Calu3 (cell line): ENCODE measurements at places on chromosomes 3 and 15.
A peak's percentile ranks its signal among the peaks of the same experiment; 100 is the strongest.

GRCh38 chr3:35965908-35966307 is 326.6 kb downstream of the ARPP21 start:
- DNase-seq = peak; percentile 7

DNA sequence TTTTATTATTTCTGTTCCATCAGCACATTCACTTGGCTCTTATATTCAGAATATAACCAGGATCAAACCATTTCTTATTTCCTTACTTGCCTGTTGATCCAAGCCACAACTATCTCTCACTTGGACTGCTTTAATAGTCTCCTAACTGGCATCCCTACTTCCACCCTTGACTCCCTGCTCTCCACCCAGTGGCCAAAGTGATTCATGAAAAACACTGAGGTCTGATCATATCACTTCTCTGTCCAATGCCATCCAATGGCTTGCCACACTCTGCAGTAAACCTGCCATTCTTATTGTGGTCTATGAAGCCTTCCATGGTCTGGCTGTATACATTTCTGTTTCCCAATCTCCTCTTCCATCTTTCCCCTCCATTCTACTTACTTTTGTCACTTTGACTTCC is 576.1 kb downstream of the PDCD6IP start:
- DNase-seq = no peak

DNA sequence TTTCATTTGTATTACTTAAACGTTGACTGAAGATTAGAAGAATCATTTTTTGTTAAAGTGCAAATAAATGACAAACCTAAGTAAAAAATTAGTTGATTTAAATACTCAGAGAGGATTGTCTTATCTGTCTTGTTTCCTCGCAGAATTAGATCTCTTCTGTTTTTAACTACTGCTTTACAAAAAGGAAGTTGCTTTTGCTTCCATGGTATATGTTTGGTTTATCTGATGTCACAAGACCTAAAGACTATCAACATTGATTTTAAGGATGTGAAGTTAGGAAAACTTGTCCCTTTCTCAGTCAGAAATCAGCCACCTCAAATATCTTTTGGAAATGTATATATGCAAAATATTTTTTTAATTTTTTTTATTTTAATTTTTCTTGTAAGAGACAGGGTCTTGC is 28.7 kb downstream of the GPR171 start:
- no peak for DNase-seq

DNA sequence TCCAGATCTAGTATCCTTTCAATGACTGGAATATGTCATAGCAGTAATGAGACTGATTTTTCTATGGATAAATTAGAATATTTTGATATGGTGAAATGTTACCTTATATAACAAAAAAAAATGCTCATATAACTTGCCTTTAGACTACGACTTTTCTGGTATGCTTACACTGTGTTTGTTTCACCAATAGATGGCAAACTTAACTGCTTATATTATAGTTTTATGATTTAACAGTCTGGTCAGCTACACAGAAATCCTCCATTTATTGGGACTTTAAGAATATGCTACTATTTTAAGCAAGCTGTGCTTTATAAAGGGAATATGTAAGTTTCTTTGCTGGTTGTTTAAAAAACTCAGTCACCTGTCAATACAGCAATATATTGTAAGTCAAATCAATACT is 205.6 kb downstream of the VGLL3 start:
- DNase-seq = no peak

DNA sequence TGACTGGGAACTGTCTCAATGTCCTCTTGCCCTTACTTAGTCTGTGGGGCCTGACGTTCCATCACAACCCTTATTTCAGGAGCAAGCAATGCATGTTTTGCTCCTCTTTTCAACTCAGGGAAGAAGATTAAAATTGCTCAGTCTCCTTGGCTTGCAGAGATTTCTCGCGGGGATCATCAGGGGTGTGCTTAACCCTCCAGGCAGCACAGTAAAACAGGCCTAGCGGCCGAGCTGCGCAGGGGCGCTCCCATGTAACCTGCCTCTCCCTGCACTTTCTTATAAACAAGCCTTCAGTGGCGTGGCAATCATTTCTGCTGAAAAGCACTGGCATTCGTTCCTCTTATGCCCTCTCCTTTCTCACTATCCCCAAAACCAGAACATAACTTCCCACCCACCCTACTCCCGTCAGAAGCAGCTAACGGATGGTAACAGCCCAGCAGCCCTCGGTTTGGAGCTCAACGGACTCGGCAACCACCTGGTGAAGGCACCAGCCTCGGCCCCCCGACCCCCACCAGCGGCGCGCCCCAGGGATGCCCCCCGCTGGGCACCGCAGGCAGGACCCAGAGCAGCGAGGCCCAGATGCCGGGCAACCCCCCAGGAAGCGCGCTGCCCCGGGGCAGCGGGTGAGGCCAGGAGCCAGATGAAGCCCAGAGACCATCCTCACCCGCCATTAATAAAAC is 1.1 kb downstream of the MCF2L2 start:
- no peak for DNase-seq

DNA sequence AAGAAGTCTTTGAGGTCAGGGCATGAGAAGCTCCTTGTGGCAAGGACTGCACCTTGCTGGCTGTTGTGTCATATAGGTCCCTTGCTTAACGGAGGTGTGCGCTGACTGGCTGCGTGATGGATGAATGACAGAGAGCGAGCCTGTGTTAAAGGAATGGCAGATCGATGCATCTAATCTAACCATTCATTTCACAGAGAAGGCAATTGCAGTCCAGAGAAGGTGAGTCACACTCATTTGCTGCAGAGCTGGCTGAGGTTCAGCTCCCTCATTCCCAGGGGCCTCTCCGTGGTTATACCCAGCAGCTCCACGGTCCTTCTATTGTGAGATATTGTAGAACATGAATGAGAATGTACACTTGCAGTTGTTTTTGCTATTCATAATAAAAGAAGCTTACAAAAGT is 289.3 kb downstream of the EPHB1 start:
- DNase-seq = peak; percentile 50

DNA sequence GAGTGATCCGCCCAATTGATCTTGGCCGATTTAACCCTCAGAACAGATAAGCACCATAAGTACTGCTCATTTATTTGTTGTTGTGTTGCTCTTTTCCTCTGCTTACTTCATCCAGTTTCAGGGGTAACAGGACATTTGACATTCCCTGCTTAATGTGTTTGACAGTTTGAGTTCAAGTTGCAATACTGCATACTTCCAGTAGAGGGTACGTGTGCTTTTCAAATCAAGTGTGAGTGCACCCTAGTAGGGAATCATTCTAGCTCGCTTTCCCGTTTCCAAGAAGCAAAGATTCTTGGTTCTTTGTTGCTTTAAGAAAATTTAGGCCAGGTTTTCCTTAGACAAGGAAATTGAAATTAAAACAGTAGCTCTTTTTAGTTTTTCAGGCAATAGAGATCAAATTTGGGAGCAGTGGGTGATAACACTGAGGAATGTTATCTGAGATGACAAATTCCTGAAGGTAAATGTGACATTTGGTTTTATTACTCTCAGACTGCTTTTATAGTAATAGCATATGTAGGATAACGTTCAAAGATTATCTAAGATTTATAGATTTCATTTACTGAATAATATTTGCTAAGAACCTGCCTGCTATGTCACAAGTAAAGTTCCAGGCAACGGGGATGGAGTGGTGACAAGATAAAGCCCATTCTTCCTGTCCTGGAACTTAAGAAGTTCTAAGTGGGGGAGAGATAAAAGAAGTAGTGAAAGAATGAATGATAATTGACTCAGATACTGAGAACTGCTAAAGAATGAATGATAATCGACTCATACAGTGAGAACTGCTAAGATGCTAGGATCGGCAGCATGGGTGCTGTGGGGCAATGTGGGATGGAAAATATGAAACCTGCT is 73.3 kb downstream of the SYNPR start:
- peak; percentile 10 for DNase-seq

GRCh38 chr15:57537072-57537471 is 54.6 kb upstream of the MYZAP start:
- no peak for DNase-seq

DNA sequence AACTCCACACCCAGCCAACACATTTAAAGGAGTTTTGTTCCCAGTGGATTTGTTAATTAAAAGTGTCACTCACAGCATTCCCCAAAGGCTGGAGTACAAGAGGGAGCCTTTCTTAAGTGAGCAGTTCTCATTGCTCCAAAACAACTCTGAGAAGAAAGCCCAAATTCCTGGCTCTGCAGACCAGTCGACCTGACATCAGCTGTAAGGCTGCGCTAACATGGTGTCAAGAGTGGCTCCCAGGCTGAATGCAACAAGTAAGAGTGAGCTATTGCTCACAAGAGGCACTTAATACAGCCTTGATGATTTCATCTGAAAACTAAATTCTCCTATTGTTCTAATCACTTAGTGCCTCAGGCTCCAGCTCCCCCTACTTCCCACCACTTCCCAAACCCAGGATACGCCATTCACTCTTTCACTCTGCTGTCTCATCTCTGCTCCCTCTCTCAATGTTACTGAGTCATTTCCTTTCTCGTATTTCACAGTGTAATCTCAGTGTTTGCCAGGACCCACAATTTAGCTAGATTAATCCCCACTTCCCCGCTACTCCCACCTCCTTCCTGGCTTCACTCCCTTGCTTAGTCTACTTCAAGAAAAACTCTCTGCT is 81.8 kb downstream of the WWTR1 start:
- peak; percentile 61 for DNase-seq

- DNase-seq = no peak
Measured at GRCh38 chr3:52345521-52346109, 29.5 kb downstream of the DNAH1 start.

DNA sequence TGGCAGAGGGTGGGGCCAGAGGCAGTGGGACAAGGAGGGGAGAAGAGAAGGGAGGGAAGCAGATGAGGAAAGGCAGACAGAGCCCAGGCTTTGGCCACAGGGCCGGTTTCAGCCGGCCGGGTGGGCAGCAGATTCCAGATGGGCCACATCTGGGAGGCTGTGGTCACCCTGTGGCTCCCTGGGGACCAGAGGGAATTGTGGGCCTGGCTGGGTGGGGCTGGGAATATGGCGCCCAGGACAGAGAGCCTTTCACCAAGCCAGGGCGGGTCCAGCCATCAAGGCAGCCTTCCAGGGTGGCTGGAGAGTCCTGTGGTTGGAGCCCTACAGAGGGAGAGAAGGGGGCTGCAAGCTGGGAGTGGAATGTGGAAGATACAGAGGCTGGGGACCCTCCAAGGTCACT is 18.9 kb downstream of the PTH1R start:
- DNase-seq = no peak

DNA sequence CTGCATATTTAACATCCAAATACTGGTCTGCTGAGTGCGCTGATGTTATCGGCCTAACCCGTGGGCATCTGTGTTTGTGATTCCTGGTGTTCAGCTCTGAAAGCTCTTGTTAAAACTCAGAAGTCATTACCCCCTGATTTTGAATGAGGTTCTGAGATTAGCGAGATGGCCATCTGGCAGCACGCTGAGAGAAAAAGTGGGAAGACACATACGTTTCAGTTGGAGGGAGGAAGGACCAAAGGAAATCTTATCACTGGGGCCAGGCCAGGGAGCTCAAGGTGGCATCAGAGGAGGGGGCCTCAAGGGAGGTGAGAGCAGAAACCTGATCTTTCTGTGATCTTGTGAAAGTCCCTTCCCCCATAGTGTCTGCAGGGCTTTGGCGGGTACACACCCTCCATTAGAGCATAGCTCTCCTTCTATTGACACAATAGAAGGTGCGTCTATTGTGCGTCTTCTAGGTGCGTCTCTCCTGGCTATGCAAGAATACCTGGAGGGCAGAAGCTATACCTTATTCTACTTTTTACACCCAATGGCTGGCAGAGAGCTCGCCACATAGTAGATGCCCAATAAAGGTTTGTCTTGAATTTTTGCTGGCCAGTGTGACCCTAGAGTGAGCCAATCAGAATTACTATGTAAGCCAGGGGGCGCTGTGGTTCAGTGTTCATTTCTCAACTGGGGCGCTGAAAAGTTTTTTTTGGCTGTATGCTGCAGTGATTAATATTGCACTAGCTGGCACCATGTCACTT is 182.4 kb downstream of the SHQ1 start:
- DNase-seq = peak; percentile 56

GRCh38 chr3:76930712-76931111 is 109.2 kb upstream of the ROBO2 start:
- DNase-seq = no peak

DNA sequence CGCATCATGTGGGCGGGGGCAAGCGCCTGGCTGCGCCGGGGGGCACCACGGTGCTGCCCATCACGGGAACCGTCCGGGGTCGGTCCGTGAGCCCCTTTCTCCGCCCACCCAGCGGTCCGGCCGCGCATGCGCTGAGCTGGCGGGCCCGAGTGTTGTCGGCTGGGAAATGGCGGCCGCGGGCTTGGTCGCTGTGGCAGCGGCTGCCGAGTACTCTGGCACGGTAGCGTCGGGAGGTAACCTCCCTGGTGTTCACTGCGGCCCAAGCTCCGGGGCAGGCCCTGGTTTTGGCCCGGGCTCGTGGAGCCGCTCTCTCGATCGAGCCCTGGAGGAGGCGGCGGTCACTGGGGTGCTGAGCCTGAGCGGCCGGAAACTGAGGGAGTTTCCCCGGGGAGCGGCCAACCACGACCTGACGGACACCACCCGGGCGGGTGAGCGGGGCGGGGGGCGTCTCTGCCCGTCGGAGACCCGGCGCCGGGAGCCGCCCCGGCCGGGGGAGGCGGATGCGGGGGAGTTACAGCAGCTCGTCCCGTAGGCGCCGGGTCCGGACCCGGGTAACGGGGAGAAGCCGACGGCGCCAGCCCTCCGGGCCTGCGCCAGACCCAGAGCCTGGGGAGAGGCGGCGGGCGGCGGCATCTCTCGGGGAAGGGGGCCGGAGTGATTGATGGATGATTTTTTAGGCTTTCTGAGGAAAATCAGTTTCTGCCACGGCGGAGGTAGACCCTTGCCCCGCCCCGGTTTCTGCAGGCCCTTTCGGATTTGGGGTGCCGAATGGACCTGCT is at the start of gene LRCH3:
Gene LRCH3, plus strand, starts transcription at position 142 of the 779 bp plus-strand sequence. Its CDS starts 25 bp downstream, at position 167.
- DNase-seq = peak; percentile 83
